ENCODE measurements at places on chromosomes 1 and 21.

GRCh38 chr21:27359141-27359540 lies 392.3 kb upstream of the ADAMTS5 start:
- no peak for DNase-seq

DNA sequence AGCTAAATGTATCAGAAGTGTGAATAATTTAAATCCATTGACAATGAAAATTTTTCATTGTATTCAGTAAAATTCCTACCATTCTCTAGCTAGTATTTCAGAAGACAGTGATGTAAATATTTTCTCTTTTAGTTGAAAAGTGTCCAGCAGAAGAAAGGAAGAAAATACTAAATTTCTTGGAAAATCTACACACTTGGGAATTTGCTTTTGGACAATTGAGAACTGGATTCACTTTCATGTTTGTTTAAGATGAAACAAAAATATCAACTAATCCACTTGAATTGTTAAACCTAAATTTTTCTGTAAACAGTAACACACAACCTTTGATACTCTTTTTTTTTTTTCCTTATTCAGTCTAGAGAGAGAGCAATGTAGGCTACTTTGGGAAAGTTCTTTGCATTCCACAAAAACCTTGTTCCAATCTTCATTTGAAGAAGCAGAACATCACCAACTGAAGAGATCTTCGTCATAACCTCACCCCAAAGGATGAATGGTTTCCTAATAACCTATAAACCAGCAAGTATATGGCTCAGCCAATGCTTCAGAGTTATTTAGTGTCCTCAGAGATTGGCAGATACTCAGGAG lies 155.1 kb upstream of the GORAB start:
- DNase-seq, result no peak

DNA sequence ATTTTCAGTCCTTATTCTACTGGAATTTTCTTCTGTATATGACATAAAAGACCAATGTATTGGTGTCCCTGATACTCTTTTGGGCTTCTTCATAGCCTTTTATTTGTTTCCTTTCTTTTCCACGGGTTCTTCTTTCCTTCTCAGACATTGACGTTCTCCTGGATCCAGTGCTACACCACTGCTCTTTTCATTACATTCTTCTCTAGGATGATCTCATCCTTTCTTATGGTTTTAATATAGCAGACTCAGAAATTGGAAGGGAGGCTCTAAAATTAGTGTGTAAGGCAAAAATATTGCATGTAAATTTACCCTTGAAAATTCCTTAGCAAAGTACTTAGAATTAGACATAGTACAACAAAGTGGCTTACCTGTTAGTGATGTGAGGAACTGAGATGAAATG lies 65.3 kb downstream of the SELENOF start:
- no peak for DNase-seq

- no peak for DNase-seq
Observed at GRCh38 chr1:119787776-119788175, 19.1 kb upstream of the HMGCS2 start.

DNA sequence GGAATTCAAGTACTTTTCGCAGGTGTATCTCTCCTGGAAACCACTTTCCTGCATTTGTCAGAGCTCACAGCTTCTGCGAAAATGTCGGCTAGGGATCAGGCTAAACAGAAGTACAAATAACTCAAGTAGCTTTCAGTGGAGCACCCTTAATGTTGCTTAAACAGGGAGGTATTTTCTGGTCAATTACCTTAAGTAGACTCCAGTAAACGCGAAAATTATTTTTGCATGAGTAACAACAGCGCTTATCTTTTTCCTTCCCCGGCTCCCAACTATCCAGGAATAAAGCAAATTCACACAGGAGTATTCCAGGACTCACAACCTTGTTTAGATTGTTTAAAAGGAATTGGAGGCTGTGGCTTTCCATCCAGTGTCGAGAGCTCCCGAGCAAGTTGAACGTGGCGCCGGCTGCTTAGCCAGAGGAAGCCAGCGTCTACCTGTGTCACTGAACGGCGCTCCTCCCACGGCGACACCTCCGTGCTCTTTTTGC lies 7.3 kb upstream of the SIM2 start:
- DNase-seq, result no peak

DNA sequence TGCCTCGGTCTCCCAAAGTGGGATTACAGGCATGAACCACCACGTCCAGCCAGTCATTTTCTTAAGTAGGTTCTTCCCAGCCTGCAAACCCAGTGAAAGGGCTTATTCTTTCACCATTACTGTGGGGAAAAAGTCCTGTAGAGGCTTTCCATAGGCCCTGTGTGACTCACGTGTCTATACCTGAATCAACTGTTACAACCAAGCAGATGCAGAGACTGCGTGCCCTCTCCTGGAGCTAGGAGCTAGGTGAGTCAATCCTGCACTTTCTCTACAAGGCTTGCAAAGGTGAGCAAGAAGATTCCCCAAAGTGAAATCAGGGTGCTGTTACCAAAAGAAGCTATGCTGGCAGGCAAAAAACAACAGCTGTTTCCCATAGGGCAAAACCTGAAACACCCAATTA lies 13.8 kb upstream of the MPZL1 start:
- no peak for DNase-seq

- no peak for DNase-seq
Observed at GRCh38 chr1:201448990-201449389, 20.0 kb downstream of the PHLDA3 start.

DNA sequence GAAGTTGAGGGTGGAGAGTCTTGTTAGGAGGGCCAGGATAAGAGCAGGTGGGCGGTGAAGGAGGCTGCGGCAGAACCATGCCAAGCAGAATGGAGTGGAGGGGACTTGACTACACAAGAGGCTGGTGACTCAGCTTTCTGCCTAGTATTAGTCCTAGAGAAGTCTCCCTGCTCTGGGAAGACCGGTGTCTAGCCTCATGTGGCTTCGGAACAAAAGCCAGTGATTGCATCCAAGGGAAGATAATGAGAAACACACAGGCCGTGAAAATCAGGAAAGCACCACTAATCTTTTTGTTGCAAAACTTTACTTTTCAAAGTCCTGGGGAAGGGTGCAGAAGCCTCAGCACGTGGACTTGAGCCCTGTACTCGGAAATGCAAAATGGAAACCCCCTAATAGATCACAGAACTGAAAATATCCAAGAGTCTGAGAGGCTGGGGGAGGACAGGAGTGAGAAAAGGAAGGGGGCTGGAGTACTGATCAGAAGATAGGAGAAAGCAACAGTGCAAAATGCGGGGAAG lies 31.4 kb downstream of the DDR2 start:
- peak; percentile 53 for DNase-seq
